DMS 273 treated with DMSO at 0.1 percent for 48 hours (cell line): ENCODE measurements at places on chromosomes 5 and 9.
A peak's percentile ranks its signal among the peaks of the same experiment; 100 is the strongest.

- no peak for DNase-seq
Observed at GRCh38 chr5:29950416-29951145, 1242.9 kb upstream of the CDH6 start.

GRCh38 chr5:139342423-139342723, 719 bp downstream of the PAIP2 start:
- DNase-seq: no peak

DNA sequence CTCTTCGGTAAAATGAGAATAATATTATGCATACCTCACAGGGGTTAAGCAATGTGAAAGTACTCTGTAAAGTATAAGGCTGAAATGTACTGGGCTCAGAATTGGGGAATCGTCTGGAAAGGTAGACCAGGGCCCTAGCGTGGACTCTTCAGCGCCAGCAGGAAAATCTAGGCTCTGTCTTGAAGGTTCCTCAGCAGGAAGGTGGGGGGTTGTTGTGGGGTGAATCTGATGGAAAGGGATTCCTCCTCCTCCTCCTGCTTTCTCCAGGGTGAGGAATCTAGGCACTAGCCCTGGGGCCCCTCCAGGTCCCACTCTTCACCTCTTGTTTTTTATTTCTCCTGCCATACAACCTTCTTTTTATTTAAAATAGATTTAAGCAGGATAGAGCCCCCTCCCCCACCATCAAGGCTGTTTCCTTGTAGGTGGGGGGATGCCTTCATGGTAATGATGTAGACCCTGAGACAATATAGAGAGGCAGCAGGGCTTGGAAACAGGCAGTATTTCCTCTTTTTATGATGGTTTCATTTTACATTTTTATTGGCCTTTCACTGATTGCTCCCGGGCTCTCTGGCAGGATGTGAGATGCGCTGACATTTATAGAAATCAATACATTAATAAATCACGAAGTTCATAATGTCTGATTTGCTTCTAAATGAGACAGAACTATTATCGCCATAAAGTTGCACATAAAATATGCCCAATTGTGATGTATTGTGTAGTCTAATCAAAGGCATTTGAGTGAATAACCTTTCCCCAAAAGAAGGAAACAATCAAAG, 78.9 kb upstream of the GABRP start:
- no peak for DNase-seq

GRCh38 chr9:126160067-126160853, 166.4 kb upstream of the MVB12B start:
- DNase-seq: no peak

- no peak for DNase-seq
Observed at GRCh38 chr5:148990817-148991216, 72.0 kb downstream of the SH3TC2 start.

DNA sequence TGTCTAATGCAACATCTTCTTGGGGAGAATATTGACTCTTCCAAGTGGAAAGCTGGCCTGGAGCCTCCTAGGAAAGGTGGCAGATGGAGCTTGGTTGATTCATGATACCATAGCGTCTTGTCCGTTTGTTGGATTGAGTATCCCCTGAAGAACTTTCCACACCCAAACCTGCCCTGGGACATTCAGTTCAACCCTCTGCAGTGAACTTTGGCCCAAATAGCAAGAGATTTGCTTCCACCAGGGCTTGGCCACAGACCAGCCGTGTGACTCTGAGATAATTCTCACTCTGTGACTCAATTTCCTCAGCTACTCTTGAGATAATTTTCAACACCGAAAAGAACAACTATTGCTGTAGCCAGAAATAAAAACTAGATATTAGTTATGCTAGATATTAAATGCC, 108.0 kb upstream of the RAD23B start:
- no peak for DNase-seq

DNA sequence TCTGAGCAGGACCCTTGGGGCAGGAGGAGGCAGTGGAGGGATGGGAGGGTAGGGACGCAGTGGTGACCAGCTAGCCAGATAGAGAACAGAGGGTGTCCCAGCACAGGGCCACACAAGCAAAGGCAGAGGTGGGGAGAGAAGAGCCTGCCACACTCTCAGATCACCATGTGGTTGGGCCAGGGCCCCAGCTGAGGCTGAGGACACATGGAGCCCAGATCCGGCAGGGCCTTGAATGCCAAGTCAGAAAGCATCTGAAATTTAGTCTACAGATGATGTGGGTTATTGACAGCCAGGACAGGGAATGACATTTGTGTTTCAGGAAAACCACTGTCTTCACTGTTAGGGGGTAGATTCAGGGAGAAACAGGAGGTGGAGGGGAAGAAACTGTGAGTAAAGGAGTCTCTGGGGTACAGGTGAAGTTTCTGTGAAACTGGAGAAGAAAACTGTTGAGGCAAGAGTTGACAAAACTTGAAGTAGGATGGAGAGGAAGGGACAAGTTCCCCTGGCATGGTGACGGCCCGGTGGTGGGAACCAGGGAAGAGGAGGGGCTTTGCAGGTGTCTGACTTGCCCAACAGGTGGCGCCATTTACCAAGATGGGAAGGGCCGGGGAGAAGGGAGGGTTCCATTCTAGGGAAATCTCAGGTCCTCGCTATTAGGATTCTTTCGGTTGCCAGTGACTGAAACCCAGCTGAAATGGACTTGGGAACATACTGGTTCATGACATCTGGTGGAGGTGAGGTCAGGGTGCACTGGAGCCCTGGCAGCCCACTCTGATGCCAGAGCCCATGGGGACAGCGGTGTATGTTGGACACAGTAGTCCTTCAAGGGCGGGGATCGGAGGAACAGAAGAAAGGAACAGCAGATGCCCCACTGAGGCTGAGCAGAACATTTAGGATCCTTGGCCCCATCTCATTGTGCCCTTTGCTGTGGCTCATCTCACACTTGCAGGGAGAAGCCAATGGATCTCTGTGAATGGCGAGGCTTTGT, 100.1 kb downstream of the KCNIP1 start:
- DNase-seq: peak; percentile 24

- DNase-seq: no peak
Observed at GRCh38 chr5:36897616-36898015, 21.0 kb downstream of the NIPBL start.

DNA sequence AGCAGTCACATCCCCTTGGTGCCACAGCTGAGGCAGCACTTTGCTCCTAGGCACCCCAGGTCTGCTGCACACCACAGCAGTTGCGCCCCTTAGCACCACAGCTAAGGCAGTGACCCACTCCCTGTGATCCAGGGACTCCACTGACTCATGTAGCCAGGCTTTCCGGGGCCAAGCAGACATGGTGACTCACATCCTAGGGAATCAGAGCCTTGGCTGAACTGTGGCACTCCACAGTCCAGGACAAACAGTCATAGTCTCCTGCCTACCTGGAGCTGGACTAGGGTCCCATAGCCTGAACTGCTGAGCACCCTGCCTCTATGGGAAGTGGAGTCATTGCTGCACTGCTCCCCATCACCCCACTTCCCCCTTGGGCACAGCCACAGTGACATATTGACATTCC, 338.7 kb downstream of the NPR3 start:
- no peak for DNase-seq

DNA sequence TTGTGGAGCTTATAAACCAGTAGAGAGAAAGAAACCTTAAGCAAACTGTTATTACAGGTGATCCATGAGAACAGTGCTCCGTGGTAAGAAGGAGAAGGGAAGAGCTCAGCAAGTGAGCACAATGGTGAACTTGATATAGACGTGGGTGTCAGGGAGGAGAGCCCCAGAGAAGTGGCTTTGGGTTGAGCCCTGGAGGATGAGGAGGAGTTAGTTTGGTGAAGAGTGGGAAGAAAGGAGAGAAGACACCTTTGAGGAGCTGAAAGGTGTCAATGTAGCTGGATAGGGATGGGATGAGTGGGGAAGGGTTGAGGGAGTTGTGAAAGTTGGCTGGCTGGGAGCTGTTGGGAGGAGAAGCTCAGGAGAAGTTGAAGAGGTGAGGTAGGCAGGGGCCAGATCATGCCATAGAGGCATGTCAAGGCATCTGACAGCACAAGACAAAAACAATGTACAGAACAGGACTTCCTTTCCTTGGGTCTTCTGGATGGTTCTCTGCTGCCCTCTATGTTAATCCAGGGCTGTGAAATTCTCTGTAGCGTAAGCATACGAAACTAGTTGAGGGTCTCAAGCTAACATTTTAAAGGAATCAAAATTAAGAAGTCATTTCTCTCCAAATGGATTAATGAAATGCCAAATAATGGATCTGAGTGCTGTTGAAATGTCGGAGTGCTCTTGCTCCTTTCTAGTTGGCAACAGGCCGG, 501.9 kb downstream of the KDM4C start:
- DNase-seq: no peak

DNA sequence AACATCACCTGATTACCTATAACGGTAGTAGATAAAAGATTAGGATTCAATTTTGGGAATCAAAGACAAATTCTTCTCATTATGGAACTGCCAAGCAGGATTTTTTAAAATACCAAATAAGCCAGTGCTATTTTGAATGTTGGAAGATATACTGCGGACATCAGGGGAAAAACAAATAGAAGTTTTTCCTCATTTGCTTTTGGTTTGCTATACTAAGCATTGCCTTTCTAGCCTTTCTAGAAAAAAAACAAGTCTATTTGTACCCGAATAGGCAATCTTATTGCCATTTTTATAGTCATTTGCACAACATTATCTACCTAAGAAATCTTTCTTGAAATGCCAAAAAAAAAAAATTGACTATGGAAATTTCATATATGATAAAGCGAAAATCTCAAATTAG, 379.5 kb downstream of the CDH10 start:
- DNase-seq: no peak

- DNase-seq: peak; percentile 36
Observed at GRCh38 chr9:90642570-90643539, at the start of gene DIRAS2. Gene DIRAS2, minus strand, starts transcription at chr9:90642824. Its CDS starts 28,997 bp downstream, at chr9:90613827.

GRCh38 chr5:146699138-146699537, 179.4 kb downstream of the PPP2R2B start:
- DNase-seq: peak; percentile 17

- DNase-seq: no peak
Observed at GRCh38 chr5:55608595-55609349, 74.0 kb upstream of the PLPP1 start.

- DNase-seq: peak; percentile 35
Observed at GRCh38 chr9:130763331-130764171, 70.0 kb downstream of the EXOSC2 start.

GRCh38 chr9:95096381-95096780, 221.1 kb downstream of the FANCC start:
- no peak for DNase-seq

- peak; percentile 34 for DNase-seq
Observed at GRCh38 chr5:170809551-170809950, 26.0 kb downstream of the GABRP start.

GRCh38 chr9:74006935-74007334, 490.2 kb upstream of the RORB start:
- DNase-seq: no peak

GRCh38 chr9:135607401-135608293, 31.7 kb downstream of the GLT6D1 start:
- no peak for DNase-seq

DNA sequence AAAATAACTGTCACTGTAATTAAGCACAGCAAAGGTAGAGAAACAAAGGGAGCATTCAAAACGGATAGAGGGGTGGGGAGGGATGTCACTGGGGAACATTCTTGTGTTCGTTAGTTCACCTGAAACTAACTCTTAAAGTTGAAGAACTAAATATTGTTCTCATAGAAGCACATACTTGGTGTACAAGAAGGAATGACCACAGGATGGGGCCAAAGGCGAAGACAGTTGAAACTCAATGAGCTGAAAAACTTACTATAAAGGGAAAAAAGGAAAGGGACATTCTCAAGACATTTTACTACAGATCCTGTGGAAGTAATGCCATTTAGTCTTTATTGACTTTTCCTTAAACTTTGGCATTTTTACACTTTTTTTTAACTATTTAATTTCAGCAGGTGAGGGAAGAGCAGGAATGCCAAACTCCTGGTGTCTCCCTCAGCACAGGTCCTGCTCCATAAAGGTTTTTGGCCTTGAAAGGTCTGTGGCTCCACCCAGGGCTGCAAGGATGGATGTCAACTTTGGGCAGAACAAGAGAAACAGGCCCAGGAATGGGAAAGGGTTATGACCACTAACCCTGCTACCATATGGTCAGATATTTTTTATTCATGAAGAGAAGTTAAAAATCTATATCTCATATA, 197.6 kb upstream of the RASA1 start:
- DNase-seq: no peak

DNA sequence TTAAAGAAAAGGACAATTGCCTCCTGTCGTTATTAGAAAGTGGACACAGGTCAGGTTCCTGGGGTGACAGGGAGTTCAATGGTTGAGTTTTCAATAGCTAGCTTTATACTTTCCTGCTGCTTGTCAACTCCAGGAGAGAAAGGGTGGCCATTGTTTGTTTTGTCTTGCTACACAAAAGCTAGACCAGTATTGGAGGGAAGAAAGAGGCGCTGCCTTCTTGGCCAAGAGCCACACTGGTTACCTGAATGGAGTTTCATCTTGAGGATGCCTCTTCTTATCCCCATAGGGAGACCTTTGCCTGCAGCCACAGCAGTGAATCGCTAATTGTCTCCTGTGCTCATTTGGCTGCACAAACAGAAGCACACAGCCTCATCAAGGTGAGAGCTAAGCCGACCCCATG, 279.4 kb upstream of the GRIA1 start:
- no peak for DNase-seq

GRCh38 chr9:14248149-14248548, 65.8 kb downstream of the NFIB start:
- DNase-seq: no peak

DNA sequence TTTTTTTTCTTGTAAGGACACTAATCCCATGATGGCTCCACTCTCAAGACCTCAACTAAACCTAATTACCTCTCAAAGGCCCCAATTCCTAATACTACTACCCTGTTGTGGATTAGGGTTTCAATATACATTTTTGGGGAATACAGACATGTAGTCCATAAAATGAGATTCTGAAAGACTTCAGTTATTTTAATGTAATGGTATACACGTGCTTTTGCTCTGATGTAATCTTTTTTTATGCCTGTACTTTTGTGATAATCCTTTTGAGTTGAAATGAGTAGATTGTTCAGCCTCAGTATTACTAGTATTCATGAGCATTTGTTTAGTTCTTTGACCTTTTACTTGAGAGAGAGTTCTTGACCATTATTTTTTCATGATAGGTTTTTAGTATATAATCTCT, 9.5 kb downstream of the CEP78 start:
- no peak for DNase-seq

GRCh38 chr5:158422653-158423515, 563.9 kb upstream of the CLINT1 start:
- no peak for DNase-seq

GRCh38 chr5:143105216-143105905, 298.1 kb downstream of the NR3C1 start:
- no peak for DNase-seq

GRCh38 chr5:151808451-151809169, 36.9 kb downstream of the G3BP1 start:
- DNase-seq: no peak
